Suppressor macrophage treated with lipopolysaccharide for 4 hours (primary cell): ENCODE measurements at places on chromosomes 5 and 9.

DNA sequence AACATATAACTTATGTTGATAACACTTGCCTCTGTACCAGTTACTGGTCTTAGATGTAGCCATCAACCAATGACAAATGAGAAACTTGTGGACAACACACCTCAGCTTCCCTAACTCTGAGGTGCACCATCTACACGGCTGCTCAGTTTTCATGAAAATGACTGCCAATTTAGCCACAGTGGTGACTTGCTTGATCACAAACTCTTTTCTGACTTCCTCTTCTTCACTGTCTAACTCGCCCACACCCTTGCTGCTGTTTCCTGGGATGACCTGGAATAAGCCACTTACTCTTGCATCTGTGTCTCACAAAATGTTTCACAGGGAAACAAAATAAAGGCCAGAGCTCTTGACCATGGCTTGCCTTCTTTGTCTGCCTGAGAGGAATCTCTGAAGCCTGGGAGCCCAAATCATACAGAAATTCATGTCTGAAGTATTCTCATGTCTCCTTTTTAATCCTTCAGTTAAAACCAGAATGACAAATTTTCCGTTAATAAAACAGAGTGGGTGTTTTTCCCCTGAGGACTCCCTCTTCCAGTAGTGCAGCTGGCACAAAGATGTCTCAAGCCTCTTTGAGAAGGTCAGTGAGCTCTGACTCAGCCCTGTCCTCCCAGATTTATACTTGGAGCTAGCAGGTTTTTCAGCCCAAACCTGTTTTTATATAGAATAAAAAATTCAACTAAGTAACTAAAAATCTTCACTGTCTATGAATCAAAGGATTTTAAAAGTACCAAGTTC, 126.5 kb upstream of the PAM start:
- peak; percentile 56 for DNase-seq

- no peak for DNase-seq
These were observed 108.0 kb downstream of the STARD4 start for GRCh38 chr5:111404270-111404769.

DNA sequence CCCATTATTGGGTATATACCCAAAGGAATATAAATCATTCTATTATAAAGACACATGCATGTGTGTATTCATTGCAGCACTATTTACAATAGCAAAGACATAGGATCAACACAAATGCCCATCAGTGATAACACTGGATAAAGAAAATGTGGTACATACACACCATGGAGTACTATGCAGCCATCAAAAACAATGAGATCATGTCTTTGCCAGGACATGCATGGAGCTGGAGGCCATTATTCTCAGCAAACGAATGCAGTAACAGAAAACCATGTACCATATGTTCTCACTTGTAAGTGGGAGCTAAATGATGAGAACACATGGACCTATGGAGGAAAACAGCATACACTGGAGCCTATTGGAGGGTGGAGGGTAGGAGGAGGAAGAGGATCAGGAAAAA, 402.4 kb downstream of the CSNK1G3 start:
- no peak for DNase-seq

DNA sequence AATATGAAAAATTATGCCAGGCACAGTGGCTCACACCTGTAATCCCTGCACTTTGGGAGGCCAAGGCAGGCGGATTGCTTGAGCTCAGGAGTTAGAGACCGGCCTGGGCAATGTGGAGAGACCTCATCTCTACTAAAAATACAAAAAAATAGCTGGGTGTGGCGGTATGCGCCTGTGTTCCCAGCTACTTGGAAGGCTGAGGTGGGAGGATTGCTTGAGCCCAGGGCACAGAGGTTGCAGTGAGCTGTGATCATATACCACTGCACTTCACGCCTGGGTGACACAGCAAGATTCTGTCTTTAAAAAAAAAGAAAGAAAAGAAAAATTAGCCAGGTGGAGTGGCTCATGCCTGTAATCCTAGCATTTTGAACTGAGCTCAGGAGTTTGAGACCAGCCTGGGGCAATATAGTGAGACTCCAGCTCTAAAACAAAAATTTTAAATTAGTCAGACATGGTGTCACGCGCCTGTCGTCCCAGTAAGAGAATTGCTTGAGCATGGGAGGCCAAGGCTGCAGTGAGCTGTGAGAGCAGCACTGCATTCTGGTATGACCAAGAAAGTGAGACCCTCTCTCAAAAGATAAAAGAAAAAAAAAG, 18.0 kb downstream of the PLAA start:
- no peak for DNase-seq

DNA sequence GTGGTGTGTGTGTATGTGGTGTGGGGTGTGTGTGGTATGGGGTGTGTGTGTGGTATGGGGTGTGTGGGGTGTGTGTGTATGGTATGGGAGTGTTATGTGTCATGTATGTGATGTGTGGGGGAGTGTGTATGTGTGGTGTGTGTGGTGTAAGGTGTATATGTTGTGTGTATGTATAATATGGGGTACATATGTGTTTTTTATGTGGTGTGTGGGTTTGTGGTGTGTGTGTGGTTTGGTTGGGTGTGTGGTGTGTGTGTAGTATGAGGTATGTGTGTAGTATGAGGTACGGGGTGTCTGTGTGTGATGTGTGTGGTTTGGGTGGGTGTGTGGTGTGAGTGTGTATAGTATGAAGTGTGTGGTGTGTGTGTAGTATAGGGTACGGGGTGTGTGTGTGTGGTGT, 11.4 kb downstream of the ECSCR start:
- DNase-seq: no peak

DNA sequence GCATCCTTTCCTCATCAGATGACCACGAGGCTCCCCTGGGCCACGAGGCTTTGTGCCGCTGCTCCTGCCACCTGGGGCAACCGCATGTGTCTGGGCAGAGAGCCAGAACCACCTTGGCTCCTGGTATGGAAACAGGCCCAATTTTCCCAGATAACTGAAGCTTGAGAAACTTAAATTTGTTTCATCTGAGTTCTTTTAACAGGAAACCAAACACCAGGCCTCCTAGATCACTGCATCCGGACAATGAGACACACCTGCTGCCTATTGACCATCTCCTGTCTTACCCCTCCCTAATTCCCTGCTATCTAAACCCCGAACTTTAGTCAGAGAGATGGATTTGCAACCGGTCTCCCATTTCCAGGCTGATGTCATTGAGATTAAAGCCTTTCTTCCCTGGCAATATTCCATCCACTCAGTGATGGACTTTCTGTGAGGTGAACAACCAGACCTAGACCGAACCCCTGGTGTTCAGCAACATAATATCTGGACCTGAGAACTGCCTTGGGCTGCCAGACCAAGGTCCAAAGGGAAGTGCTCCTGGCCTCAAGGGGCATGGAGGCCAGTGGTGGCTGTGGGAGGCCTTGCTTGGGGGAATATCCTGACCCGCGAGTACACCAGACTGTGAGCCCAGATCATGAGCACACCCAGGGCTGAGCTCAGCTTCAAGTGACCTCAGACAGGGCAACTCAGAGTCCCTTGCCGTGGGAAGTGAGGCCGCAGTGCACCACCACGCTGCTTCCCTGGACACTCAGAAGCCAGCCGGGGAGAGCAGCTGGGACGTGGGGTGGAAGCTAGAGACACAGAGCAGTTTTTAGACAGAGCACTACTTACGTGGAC, 199.7 kb downstream of the HSPA4 start:
- no peak for DNase-seq

DNA sequence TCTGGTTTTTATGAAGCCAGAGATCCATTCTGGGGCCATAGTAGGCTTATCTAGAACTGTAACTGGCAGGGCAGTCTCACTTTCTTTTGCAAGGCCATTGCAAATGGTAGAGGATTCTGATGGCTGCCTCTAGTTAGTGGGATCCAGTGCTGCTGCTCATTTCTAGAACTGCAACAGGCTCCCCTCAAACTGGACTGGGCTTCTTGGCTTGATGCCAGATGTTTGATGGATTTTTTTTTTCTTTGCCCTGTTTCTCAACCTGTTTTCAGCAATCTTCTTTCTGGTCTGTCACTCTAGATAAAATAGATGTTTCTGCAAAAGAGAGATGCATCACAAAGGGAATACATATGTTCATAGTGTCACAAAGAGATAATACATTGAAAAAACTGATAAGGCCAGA, 11.9 kb downstream of the CARTPT start:
- DNase-seq: no peak

GRCh38 chr5:123881759-123882244, 369.8 kb downstream of the CSNK1G3 start:
- DNase-seq: no peak

DNA sequence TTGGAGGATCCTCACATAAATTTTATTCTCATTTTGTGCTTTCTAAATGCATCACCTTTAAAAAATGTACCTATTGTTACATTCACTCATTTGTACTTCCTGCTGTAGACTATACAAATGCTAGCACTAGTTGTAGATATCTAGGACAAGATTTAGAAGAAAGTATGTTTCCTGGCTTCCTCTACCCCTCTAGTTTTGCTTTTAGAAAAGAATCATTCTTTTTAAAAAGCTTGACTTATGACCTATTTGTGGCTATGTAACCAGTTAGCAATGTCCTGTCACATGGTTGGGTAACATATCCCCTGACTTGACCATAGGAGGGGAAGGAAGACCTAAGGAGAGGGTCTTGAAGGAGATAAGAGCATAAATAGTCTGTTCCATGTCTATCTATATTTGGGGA, 13.3 kb downstream of the CAMK4 start:
- no peak for DNase-seq

GRCh38 chr5:142608081-142608480, 77.8 kb downstream of the FGF1 start:
- DNase-seq: no peak

DNA sequence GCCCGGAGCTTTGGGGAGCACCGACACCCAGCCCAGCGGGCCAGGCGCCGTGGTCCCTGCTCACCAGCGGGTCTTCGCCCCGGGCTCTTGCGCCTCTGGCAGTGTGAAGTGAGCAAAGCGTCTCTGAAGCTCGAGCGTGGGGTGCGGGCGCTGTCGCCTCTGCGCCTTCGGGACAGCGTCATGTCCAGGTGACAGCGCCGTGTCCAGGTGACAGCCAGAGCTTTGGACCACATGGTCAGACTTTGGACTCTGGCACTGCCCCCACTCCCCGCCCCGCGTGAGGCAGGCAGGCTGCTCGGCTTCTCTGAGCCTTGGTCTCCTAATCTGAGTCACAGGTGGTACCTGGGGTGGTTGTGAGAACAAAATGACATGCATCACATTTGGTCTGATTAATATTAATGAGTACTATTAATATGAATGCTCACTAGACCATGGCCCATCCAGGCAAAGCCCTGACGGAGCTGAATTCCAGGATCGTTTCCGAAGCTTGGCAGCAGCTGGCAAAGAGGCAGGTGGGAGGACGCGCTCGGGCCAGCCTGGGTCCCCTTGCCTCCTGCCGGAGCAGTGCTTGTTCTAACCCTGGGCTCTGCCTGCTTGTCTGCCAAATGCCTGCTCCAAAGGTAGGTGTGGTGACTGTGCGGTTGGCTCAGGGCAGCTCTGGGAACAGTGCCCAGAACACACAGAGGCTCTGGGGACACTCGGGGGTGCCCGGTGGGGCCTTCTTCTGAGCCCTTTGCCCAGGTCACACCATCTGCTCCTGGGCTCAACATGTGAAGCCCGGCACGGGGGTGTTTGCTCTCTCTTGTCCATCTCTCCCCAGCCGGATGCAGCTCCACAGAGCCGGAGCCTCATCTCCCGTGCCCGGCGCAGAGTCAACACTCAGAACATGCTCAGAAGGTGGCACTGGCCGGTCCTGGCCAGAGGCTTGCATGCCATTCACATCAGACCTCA, 157.1 kb downstream of the OLFM1 start:
- no peak for DNase-seq

DNA sequence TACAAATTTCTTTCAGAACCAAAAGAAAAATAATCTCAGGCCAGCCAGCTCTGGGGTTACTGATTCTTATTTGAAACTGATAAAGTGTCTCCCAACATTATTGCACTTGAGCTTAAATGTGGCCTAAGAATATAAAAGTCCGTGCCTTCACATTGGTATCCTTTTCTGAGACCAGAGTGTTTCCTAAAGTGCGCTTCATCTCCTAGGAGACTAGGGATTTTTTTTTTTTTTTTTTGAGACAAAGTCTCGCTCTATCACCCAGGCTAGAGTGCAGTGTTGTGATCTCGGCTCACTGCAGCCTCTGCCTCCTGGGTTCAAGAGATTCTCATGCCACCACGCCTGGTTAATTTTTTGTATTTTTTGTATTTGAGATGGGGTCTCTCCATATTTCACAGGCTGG, 23.6 kb upstream of the KCNIP1 start:
- no peak for DNase-seq

GRCh38 chr5:83026930-83027687, 50.1 kb downstream of the TMEM167A start:
- DNase-seq: peak; percentile 14
